HT-29 (cell line): ENCODE measurements at places on chromosomes 3 and 15. TPM values are rescaled to one million over a fixed set of nuclear protein-coding genes. Genes with fewer than 3 reads are reported as not detected.

- DNase-seq = no peak
These were observed 49.9 kb downstream of the TMCO5A start for GRCh38 chr15:37984368-37984767.

Gene RGMA
- total RNA-seq = not detected in 2 replicates

- DNase-seq = peak; percentile 64
These were observed 758 bp upstream of the SNX33 start for GRCh38 chr15:75646944-75647364.

DNA sequence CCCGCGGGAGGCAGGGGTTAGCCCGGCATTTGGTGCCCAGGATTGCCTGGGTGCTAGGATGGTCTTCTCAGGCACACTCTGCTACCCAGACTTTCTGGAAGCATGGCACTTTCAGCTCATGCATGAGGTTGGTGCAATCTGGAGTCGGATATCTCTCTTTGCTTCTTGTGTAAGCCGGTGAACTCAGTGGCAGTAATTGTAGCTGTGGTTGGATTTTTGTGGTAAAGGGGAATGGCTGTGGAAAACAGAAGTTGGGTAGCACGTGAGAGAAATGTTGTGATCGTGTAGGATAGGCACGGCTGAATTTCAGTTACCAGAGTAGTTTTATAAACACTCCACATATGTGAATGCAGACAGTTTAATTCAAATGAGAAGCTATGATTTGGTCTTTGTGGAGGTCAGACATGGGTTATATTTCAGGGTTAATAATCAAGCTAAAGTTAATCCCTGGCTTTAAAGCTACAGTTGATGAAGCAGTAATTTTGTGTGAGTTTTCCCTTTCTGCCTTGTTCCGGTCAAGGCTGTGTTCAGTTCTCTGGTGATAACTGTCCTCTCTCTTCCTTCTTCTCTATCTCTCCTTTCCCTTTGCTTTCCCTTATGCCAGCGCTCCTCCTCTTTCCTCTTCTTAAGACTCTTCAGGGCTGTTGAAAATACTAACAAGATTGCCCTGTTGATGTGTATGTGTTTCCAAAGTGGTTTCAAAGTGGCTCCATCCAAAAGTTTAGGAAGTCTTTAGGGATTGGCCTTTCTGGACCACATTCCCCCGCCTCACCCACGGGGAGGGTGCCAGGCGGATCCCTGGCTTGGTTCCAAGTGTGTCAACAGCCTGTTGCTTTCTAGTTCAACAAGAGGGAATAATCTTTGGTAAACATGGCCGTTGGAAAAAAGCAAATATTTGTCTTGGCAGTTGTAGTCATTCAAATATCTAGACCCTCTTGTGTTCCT lies 404.6 kb upstream of the C2CD4B start:
- peak; percentile 82 for DNase-seq

Gene FYTTD1
- 29.2 and 41.6 TPM in 2 replicates for total RNA-seq

DNA sequence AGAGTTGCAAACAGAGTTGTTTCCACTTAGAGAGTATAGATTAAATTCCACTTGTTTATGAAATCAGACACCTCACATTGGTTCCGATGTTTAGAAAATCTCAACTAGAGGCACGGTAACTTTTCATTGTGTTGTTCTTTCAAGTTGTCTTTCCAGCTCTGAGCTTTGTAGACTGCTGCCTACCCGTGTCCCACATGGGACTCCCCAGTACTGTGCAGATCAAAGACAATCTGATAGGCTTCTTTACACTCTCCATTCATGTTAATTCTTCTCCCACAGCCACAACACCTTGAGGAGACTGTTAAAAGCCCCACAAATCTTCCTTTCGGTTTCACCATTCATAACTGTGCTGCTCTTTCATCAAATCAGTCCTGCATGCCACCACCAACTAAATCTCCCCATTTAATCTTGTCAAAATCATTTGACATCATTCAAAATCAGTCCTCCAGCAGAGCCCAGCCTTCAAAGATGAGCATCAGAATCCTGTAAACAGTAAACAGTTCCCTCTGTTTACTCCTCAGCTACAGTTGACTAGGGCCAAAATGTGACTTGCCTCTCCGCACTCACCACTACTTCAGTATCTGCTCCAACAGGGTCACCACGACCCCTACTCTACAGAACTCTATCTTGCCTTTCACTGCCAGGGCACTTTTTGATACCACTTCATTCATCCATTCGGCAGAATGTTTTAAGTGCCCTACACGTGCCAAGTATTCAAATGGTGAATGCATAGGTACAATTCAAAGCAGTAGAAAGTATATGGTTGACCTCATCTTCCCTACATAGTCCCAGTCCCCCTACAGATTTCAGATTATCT lies 8.3 kb downstream of the ANXA2 start:
- DNase-seq = peak; percentile 39

Gene ATP13A4
- 0.23 TPM in 2 replicates for total RNA-seq
